SW 1271 (cell line): ENCODE measurements at places on chromosomes 4 and X.
A peak's percentile ranks its signal among the peaks of the same experiment; 100 is the strongest.

GRCh38 chr4:112377171-112377570 is 80.0 kb downstream of the ALPK1 start:
- DNase-seq = no peak

GRCh38 chr4:136283977-136284376 is 1248.3 kb downstream of the PCDH18 start:
- no peak for DNase-seq

DNA sequence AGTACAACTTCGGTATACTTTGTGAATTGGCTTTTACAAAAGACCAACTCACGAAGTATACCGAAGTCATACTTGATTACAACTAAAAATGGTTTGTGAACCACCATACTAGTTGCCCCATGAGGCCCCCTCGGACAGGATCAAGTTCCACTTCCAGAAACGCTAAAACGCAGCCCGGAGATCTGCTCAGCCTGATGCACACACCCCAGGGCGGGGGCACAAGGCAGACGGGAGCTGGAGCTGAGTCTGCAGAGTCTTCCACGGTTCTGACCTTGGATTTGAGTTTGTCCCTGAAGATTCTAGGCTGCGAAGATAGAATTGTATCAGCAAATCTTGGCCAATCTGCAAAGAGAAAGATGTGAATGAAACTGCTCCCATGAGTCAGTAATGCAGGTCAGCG is 118.1 kb downstream of the SORCS2 start:
- DNase-seq = no peak

GRCh38 chr4:140875746-140876452 is 119.7 kb upstream of the TBC1D9 start:
- no peak for DNase-seq

GRCh38 chrX:125340490-125340889 is 20.8 kb downstream of the TEX13C start:
- DNase-seq = no peak

DNA sequence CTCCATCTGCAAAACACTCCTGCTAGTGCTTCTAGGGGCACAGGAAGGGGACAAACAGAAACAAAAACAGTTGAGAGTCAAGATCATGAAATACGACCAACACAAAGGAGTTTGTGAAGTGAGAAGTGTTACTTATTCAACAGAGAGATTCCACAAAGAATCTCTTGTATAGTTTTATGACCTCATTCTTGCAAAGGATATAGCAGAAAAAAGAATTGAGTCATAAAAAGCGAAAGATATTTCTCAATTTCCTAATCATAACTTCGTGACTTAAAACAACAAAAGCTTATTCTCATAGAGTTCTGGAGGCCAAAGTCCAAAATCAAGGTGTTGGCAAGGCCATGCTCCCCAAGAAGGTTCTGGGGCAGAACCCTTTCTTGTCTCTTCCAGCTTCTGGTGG is 40.7 kb downstream of the TIGD4 start:
- DNase-seq = no peak

DNA sequence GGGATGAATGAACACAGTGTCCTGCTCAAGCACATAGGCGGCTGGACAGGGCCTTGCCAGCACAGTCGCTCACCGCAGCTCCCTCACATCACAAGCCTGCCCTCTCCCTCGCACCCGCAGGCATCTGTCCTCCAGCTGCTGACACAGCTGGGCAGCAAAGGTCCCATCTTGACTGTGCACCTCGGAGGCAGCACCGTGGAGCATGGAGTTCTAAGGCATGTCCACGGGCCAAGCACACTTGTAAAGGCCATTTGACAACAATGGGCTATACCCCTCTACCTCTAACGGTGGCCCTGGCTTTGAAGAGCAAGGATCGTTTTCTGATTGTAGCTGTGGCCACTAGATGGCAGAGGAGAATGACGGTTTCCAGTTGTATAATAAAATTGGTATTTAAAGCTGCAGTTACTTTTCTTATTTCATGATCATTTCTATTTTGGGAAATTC is 53.8 kb downstream of the APLN start:
- peak; percentile 1 for DNase-seq

- no peak for DNase-seq
These were observed 42.0 kb downstream of the ANXA5 start for GRCh38 chr4:121654738-121655137.

GRCh38 chr4:72169861-72170260 is 138.1 kb downstream of the NPFFR2 start:
- no peak for DNase-seq

DNA sequence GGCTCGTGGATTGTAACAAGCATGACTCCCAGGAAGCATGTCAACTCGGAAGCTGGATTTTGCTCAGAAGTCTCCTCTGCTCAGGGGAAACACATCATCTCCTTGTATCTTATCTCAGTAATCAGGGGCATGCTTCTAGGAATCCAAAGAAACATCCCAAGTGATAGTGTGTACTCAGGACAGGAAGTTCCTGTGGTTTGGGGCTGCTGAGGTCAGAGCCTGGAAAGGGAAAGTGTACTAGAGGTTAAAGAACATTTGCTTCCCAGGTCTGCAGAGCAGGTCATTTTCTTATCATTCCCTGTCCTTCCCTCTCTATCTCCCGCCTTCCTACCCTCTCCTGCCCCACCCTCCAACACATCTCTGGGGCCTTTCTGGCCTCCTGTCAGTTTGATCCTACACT is 38.8 kb downstream of the SLC34A2 start:
- DNase-seq = no peak

DNA sequence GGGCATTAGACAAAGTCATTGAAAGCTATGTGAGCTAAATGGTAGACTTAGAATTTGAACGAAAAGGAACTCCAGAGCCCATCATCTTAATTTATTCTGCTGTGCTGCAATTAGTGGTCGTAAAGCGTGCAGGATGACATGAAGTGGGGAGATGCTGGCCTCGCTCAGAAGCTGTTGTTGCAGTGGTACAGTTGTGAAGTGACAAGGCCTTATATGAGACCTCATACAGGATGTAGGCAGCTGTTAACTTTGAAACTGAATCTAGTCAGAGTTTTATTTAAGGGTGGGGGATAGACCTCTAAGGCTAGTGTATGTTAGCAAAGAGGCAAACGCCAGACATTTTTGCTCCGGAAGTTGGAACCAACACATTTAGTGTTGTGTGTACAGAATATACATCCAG is 13.4 kb downstream of the KLF3 start:
- DNase-seq = no peak
